Activated CD8-positive, alpha-beta memory T cell treated with anti-CD3 and anti-CD28 coated beads for 1 hour (primary cell): ENCODE measurements at places on chromosomes 11 and 22.

GRCh38 chr22:36328635-36329253 lies 59.0 kb downstream of the MYH9 start:
- no peak for DNase-seq

DNA sequence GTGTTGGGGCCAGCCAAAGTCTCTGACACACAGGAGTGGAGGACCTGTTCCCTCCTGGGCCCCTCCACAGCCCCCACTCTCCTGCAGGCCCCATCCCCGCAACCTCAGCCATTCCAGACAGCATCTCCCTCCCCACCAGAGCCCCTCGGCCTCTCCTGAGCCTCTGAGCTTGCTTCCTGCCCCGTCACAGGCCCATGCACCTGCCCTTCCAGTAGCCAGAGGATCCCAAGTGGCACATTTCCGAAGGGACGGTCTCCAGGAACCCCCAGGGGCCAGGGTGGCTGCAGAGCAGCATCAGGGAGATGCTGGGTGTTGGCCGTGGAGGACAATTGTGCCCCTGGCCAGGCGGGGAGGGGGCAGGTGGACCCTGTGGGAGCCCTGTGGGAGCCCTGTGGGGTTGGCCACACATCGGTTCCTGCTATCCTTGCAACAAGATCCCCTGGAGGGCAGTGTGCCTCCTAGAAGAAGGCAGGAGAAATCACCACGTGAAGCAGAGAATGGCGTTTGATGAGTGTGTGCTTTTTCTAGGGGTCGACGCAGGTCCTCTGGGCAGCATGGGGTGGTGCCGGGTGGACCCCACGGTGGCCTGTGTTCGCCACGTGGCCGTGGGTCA lies 45.3 kb upstream of the PPARA start:
- no peak for DNase-seq

DNA sequence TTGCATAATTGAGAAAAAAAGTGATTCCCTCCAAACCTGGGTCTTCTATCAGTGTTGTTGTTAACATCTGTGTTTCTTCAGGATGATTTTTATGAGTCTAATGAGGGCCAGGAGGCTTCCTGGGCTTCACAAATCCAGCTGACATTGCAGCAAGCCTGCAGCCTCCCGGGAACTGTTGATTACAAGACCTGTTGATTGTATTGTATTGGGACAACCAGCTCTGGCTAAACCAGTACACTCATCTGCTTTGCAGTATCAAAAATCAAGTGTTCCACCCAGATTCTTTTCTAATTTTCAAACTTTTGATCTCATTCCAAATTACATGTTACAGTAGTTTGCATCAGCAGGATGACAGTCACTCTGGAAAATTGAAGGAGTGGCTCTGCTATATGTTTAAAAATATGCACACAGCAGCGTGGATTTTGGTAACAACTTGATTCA lies 16.1 kb upstream of the PRSS23 start:
- DNase-seq: no peak

DNA sequence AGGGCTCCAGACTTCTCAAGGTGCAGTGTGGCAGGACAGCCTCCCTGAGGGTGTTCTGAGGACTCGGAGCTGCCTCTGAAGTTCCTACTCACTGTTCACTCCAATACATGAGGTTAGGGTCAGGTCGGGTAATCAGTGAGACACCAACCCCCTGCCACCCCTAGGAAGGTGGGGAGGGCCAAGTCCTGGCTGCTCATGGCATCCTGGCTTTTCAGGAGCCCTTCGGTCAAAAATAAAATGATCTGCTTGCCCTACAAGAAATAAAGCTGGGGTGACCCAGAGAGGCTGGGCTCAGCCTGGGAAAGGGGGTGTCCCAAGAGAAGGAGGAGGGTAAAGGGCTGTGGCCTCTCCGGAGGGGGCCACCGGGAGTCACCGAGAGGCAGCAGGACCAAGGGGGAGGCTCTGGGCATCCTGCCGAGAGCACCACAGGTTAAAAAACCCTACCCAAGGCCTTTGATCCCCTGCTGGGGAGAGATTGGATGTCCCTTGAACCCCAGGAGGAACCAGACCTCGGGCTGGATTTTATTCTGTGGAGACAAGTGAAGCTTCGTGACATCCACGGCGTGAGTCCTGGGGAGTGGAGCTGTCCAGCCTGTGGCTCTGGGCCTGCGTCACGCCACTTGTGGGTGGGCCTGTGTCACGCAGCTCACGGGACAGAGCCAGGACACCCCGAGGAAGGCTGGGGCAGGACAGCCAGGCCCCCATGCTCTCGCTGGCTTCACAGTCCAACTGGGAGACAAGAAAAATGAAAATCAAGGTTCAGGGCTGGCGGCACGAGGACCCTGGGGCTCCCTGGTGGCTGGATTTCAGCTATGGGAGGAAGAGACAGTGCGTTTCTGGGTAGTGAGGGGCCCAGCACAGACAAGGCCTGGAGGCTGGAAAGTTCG lies 102.2 kb upstream of the FGF3 start:
- no peak for DNase-seq

- DNase-seq: no peak
Observed at GRCh38 chr11:18720091-18720807, 5.7 kb downstream of the IGSF22 start.

DNA sequence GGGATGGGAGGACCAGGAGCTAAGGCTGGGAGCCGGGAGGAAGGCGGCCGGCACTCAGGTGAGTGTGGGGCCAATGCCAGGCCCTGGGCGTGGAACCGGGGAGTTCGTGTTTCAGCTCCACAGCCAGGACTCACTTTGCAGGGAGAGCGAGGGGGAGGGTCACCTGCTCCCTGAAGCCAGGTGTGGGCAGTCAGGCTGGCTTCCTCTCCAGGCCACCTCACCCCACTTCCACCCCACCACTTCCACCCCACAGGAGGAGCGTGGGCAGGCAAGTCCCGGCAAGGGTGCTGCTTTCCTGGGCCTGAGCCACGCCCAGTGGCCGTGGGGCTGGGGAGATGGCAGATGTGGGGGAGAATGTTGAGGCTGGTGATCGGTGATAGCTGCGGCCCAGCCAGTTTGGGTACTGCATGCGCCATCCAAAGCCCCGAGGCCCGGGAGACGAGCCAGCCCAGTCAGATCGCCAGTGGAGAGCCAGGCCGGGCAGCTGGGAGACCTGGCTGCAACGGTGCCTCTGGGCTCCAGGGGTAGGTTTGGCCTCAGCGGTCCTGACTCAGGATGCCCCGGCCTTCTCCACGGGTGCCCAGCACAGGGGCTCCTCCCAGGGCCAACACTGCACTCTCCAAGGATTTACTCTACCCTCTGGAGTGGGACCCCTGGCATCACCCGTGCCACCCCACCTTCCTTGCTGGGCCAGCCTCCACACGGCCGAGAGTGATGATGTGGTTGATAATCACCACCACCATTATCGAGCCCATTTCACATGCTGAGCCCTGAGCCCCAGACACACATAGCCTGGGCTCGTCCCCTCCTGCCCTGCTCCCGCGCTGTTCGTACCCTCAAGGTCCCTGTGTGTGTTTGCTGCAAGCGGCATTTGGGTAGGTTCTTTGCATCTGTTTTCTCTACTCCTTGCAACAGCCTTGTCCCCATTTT lies 93.8 kb downstream of the WNT7B start:
- no peak for DNase-seq

GRCh38 chr22:19970479-19971275 lies 29.1 kb upstream of the TXNRD2 start:
- DNase-seq: peak; percentile 46

DNA sequence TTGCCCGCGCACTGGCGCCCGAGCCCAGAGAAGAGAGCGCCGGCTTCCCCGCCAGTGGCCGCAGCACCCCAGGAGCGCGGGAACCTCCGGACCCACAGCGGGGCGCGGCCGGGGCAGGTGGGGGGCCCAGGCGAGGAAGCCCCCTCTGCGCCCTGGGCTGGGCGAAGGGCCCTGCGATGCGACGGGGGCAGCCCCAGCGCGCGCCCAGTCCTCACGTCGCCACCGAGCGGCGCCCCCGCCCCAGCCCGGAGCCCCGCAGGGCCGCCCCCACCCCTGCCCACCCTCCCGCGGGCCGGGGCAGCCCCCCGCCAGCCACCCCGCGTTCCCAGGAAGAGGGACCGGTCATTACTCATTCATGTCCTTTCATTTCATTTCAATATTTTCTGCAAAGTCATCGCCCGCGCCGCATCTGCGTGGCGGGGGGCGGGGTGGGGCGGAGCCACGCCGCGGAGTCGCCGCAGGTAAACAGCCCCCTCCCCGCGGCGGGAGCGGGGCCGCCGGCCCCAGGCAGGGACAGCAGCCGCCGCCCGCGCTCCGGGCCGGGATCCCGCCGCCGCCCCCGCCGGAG lies 673 bp upstream of the PANX2 start:
- no peak for DNase-seq

DNA sequence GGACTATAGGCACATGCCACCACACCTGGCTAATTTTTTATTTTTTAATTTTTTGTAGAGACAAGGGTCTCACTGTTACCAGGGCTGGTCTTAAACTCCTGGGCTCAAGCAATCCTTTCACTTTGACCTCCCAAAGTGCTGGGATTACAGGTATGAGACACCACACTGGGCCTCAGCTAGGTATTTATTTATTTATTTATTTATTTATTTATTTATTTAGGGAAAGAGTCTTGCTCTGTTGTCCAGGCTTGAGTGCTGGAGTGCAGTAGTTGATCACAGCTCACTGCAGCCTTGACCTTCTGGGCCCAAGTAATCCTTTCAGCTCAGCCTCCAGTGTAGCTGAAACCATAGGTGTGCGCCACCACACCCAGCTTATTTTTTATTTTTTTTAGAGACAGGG lies 43.2 kb downstream of the HORMAD2 start:
- no peak for DNase-seq
